ENCODE measurements at places on chromosomes 4 and X. TPM values are rescaled to one million over a fixed set of nuclear protein-coding genes. Genes with fewer than 3 reads are reported as not detected.

Gene UGT8
- total RNA-seq, result 9.9 TPM

Gene TEX11
- total RNA-seq, result not detected

Gene BMP2K
- 89.7 TPM for total RNA-seq

Gene GAGE13
- not detected for total RNA-seq

Gene TMPRSS11A
- total RNA-seq, result not detected

All from lung (tissue), 17 donors.